Adipose tissue (tissue), 3 donors: ENCODE measurements at places on chromosomes 2 and 18. TPM values are rescaled to one million over a fixed set of nuclear protein-coding genes. Genes with fewer than 3 reads are reported as not detected.

The EN1 gene
- polyA plus RNA-seq, result 0.43 TPM

The THSD7B gene
- polyA plus RNA-seq, result 0.17 TPM

The SLC14A1 gene
- polyA plus RNA-seq, result 2.7 TPM

The ASXL3 gene
- polyA plus RNA-seq, result 0.18 TPM

The BAZ2B gene
- 21.9 TPM for polyA plus RNA-seq
